SHP77 (cell line): ENCODE measurements at places on chromosomes 2 and 18.
A peak's percentile ranks its signal among the peaks of the same experiment; 100 is the strongest.

DNA sequence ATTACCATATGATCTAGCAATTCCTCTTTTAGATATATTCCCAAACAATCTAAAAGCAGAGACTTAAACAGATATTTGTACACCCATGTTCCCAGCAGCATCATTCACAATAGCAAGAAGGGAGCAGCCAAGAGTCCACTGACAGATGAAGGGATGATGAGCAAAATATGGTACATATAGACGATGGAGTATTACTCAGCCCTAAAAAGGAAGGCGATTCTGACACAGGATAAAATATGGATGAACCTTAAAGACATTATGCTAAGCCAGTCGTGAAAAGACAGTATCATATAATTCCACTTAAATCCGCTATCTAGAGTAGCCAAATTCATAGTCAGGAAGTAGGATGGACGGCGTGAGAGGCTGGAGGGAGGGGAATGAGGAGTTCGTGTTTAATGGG, 20.4 kb downstream of the HS6ST1 start:
- no peak for DNase-seq

DNA sequence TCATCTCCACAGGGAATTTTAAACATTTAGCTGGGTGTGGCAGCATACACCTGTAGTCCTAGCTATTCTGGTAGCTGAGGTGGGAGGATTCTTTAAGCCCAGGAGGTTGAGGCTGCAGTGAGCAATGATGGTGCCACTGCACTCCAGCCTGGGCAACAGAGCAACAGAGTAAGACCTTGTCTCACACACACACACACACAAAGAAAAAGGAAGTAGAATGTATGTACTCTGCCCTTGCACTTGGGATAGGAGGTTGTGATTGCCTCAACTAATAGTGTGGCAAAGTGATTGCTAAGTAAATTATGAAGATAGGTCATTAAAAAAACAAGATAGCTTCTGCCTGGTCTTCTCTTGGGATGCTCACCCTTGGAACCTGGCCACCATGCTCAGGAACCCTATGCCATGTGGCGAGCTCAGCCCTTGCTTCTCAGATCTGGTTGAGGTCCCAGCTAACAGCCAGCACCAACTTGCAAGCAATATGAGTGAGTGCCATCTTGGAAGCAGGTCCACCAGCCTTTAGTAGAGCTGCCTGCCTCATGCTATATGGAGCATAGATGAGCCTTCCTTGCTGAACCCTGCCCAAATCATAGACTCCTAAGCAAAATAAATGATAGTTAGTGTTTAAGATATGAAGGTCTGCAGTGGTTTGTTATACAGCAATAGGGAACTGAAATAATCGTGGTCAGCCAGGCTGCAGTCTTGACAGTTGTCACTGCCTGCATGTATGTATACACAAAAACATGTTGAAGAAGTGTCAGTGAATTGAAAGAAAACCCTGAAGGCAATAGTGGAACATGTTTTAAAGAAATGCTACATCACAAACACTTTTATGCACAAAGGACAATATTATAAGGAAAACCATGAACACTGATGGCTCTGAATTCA, 30.1 kb upstream of the PNO1 start:
- DNase-seq, result no peak

GRCh38 chr2:227410191-227410590, 22.4 kb upstream of the SCYGR1 start:
- no peak for DNase-seq

DNA sequence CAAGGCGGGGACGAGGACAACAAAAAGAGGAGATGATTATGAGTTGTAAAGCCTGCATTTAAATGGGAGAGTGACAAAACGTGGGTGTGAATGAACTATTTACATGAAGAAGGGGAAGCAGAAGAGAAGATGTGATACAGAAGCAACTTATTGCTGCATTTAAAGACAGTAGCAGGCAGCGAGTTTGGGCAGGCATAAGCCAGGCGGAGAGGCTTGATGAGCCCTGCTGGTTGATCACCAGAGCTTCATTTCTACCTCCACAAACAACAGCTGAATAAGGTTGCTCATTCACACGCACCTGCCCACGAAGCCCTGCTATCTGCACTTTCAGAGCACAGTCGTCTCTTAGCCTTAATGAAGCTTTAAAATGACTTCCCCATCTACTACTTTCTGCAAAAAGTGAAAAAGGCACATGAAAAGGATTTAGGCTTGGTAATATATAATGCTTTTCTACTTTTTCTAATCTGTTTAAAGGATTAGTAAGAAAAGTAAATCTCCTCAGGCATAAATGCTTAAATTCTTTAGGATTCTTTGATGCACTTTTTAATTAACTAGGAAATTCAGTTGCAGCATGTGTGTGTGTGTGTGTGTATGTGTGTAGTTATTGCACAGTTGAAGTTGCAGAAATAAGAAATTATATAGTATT, 3.1 kb downstream of the SLC38A11 start:
- DNase-seq, result no peak

DNA sequence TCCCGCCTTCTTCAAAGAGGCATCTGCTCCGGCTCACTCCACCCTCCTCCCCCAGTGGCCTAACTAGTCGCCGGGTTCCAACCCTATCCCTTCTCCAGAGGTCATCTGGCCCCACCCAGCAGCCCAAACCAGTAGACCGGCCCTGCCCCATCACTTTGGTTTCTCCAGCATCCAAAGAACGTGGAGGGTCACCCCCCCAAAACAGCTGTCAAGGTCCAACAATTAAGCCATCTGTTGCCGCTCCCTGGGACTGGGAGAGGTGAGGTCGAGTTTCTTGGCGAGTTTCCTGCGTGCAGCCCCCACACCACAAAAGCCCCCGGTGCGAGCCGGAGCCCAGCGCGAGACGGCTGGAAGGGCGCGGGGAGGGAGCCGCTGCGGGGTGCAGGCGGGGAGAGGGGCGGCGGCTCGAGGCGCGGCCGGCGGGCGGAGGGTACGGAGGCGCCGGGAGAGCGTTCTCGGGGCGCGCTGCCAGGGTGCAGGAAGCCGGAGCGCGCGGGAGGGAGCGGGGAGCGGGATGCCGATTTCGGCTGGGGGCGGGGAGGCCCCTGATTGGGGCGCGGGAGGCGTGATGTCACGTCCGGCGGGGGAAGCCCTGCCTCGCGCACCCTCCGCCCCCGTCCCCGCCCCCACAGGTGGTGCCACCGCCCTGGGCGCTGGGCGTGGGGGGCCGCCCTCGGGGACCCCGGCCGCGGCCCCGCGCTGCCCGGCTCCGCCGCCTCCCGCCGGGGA, 571 bp upstream of the GPC1 start:
- peak; percentile 89 for DNase-seq

DNA sequence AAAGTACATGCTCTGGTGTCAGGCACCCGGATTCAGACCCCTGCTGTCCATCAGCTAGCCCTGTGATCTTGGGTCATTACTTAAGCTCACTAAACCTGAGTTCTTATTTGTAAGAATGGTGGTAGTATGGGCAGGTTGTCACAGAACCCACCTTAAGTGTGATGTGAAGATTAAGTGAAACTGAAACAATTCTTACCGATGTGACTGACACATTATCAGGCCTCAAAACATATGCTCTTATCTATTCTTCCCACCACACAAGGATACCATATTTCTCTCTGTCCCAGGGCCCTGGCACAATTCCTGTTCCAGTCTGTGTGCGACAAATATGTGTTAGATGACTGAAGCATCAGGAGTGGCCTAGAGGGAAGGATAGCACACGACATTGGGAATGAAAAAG, 11.0 kb upstream of the CDC42EP3 start:
- no peak for DNase-seq
